Breast epithelium (tissue), 4 donors: ENCODE measurements at places on chromosomes 4 and X. TPM values are rescaled to one million over a fixed set of nuclear protein-coding genes. Genes with fewer than 3 reads are reported as not detected.

The IL3RA gene
- 7.4 TPM for total RNA-seq

The PPEF2 gene
- total RNA-seq: not detected

DNA sequence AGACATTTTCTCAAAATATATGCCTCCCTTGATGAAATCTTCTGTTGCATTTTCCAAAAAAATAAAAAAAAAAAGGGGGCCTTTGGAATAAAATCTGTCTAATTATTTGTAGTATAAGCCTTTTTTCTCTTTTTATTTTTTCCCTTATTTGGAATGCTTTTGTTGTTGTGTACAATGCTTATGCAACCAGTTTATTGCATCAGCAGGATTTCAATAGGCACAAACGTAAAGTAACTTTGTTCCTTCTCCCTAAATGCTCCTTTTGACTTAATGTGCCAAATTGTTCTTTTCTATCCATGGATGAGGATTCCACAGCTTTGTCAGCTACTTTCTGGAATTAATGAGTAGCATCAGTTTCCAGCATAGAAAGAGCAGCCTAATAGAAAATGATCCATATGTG is 59.6 kb upstream of the HPGD start:
- no peak for DNase-seq

- DNase-seq: no peak
Measured at GRCh38 chr4:176792326-176793059, at the start of gene VEGFC. TSS of gene VEGFC (minus strand) at chr4:176792922. CDS start at chr4:176792311, 611 bp downstream.

GRCh38 chrX:94908648-94909047 is 1234.6 kb downstream of the FAM133A start:
- DNase-seq: no peak
